Activated B cell treated with CpG ODN at 0.5 μM for 24 hours (primary cell): ENCODE measurements at places on chromosomes 16 and 17. TPM values are rescaled to one million over a fixed set of nuclear protein-coding genes. Genes with fewer than 3 reads are reported as not detected.

HP gene
- not detected in 2 replicates for total RNA-seq

HOXB6 gene
- total RNA-seq, result not detected in 2 replicates

ZNF423 gene
- not detected in 2 replicates for total RNA-seq

DHX40 gene
- 19.1 and 22.6 TPM in 2 replicates for total RNA-seq

NUP85 gene
- 103 and 107 TPM in 2 replicates for total RNA-seq

KIF22 gene
- total RNA-seq, result 33.1 and 40.1 TPM in 2 replicates

PHLPP2 gene
- 9.2 and 10.0 TPM in 2 replicates for total RNA-seq

ABCC11 gene
- total RNA-seq, result not detected in 2 replicates

TMC7 gene
- total RNA-seq, result not detected in 2 replicates

CIBAR2 gene
- not detected in 2 replicates for total RNA-seq

GRCh38 chr16:71870818-71871217, 13.2 kb downstream of the ZNF821 start:
- DNase-seq, result no peak
- peaks cover 7% of the 10 kb centered on the region for H3K4me1 ChIP-seq
- no peak overlapping the region for H3K27ac ChIP-seq
- no peak overlapping the region for H3K4me3 ChIP-seq
- peaks cover 55% of the 10 kb centered on the region for H3K36me3 ChIP-seq

GRCh38 chr17:28929787-28930186, 21.5 kb downstream of the PHF12 start:
- H3K4me1 ChIP-seq, result peaks cover 64% of the 10 kb centered on the region
- no peaks in the 10 kb centered on the region for H3K27me3 ChIP-seq
- peak overlapping the region; percentile 27 for H3K27ac ChIP-seq
- H3K36me3 ChIP-seq, result peaks cover 50% of the 10 kb centered on the region
- H3K4me3 ChIP-seq, result no peak overlapping the region
- no peak for DNase-seq

- H3K27ac ChIP-seq, result no peak overlapping the region
- no peak overlapping the region for H3K4me3 ChIP-seq
- DNase-seq, result no peak
- H3K36me3 ChIP-seq, result no peaks in the 10 kb centered on the region
- peaks cover 5% of the 10 kb centered on the region for H3K4me1 ChIP-seq
Observed at GRCh38 chr16:58652741-58653140, 23.1 kb upstream of the CNOT1 start.

- H3K27me3 ChIP-seq, result peaks cover 8% of the 10 kb centered on the region
- DNase-seq, result no peak
- H3K4me3 ChIP-seq, result no peak overlapping the region
- peak overlapping the region; percentile 19 for H3K27ac ChIP-seq
Observed at GRCh38 chr17:79011451-79012147, 2.0 kb upstream of the CANT1 start.

- H3K4me1 ChIP-seq, result no peaks in the 10 kb centered on the region
- H3K27ac ChIP-seq, result no peak overlapping the region
- no peaks in the 10 kb centered on the region for H3K36me3 ChIP-seq
- H3K4me3 ChIP-seq, result no peak overlapping the region
Observed at GRCh38 chr16:3115003-3115402, 2.6 kb downstream of the ZNF205 start.

- DNase-seq, result no peak
- H3K4me3 ChIP-seq, result no peak overlapping the region
- no peak overlapping the region for H3K27ac ChIP-seq
- H3K36me3 ChIP-seq, result no peaks in the 10 kb centered on the region
- peaks cover 6% of the 10 kb centered on the region for H3K27me3 ChIP-seq
Observed at GRCh38 chr16:24855678-24856077, 9.9 kb downstream of the SLC5A11 start.

DNA sequence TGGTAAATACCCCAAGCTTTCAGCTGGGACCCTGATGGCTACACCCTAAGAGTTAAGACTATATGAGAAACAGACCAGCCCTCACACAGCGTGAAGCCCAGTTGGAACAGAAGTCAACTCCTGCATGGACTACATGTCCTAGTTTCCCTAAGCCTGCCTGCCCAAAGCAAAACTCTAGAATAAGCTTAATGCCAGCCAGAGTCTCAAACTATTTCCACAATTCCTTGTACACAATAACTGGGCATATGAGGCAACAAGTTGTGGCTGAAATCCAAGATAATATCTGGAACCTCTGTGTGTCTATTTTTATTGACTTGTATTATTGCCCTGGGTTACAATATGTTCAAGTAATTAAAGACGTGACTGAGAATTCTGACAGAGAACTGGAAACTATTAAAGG, 19.4 kb downstream of the MYH10 start:
- peaks cover 11% of the 10 kb centered on the region for H3K27me3 ChIP-seq
- H3K4me1 ChIP-seq, result no peaks in the 10 kb centered on the region

- no peaks in the 10 kb centered on the region for H3K27me3 ChIP-seq
- H3K4me1 ChIP-seq, result no peaks in the 10 kb centered on the region
- H3K4me3 ChIP-seq, result no peak overlapping the region
- no peak for DNase-seq
- peaks cover 2% of the 10 kb centered on the region for H3K36me3 ChIP-seq
Observed at GRCh38 chr16:53600126-53600525, 97.1 kb upstream of the AKTIP start.

DNA sequence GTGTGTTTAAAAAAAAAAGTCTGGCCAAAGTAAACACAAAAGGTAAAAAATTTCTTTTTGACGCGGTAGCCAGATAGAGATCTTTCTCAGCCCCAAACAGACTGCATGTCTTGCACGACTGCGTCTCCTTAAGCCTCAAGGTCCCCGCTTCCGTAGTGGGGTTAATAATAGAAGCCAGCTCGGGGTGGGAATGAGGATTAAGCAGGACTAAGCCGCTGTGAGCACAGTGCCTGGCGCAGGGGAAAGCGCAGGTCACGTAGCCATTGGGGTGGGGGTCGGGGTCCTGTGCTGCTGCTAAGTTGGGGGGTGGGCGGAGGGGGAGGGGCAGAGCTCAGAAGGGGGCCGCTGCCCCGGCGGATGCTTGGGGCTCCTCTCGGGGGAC, 521 bp downstream of the GGA2 start:
- H3K36me3 ChIP-seq, result peaks cover 20% of the 10 kb centered on the region
- DNase-seq, result no peak
- peak overlapping the region; percentile 95 for H3K27ac ChIP-seq
- peak overlapping the region; percentile 90 for H3K4me3 ChIP-seq
- H3K4me1 ChIP-seq, result peaks cover 61% of the 10 kb centered on the region

GRCh38 chr16:82935766-82936165, 309.0 kb downstream of the CDH13 start:
- H3K36me3 ChIP-seq, result no peaks in the 10 kb centered on the region
- no peak for DNase-seq
- no peak overlapping the region for H3K4me3 ChIP-seq
- H3K27me3 ChIP-seq, result no peaks in the 10 kb centered on the region
- no peak overlapping the region for H3K27ac ChIP-seq

GRCh38 chr16:59905606-59906005, 1171.5 kb upstream of the GOT2 start:
- H3K36me3 ChIP-seq, result no peaks in the 10 kb centered on the region
- H3K4me3 ChIP-seq, result no peak overlapping the region
- no peak overlapping the region for H3K27ac ChIP-seq
- H3K4me1 ChIP-seq, result no peaks in the 10 kb centered on the region
- no peaks in the 10 kb centered on the region for H3K27me3 ChIP-seq

DNA sequence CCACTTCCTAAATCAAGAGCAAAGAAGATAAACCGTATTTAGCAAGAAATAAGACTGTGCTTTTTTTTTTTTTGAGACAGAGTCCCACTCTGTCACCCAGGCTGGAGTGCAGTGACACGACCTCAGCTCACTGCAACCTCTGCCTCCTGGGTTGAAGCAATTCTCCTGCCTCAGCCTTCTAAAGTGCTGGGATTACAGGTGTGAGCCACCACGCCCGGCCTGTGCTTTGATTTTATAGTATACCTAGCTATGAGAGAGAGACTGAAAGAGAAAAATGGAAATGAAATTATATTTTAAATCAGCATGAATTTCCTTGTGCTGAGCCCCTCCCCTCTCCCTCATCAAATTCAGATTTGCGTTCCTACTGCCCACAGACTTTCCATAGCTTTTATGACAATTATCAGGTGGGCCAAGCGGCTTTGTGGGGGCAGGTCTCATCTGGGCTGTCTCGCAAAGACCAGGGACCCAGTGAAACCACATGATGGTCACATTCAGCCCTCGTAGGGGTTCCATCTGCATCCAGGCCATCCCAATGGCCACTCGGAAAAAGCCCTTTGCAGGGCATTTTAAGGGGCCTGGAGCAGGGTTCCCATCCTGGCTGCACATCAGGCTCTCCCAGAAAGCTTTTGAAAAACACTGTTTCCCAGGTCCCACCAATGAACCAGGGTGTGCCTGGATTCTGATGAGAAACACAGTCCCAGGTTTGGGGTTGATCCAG, 8.5 kb downstream of the CACNG1 start:
- H3K4me1 ChIP-seq, result peaks cover 2% of the 10 kb centered on the region
- H3K27me3 ChIP-seq, result no peaks in the 10 kb centered on the region
- H3K36me3 ChIP-seq, result peaks cover 5% of the 10 kb centered on the region

GRCh38 chr17:32536736-32537643, 50.2 kb downstream of the CDK5R1 start:
- H3K4me1 ChIP-seq, result no peaks in the 10 kb centered on the region
- H3K36me3 ChIP-seq, result no peaks in the 10 kb centered on the region
- H3K4me3 ChIP-seq, result no peak overlapping the region

DNA sequence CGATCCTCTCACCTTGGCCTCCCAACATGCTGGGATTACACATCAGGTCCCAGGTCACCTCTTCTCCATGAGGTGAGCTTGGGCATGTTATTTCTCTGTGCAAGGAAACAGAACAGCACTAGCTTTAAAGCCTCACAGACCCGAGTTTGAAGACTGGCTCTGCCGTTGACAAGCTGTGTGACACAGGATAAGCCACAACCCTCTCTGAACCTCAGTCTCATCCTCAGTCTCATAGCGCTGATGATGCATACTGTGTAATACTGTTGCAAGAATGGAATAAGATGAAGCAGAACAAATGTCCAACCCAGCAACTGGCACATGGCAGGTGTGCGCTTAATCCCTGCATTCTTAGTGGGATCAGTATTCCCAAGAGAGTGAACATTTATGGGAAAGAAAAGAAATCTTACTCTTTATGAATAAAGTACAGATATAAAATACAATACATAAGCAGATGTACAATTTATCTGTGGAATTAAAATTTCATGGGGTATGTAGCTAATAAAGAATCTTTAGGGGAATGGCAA, 43.5 kb downstream of the ABAT start:
- no peaks in the 10 kb centered on the region for H3K4me1 ChIP-seq
- H3K4me3 ChIP-seq, result no peak overlapping the region
- peaks cover 26% of the 10 kb centered on the region for H3K36me3 ChIP-seq
- no peaks in the 10 kb centered on the region for H3K27me3 ChIP-seq
- DNase-seq, result no peak

DNA sequence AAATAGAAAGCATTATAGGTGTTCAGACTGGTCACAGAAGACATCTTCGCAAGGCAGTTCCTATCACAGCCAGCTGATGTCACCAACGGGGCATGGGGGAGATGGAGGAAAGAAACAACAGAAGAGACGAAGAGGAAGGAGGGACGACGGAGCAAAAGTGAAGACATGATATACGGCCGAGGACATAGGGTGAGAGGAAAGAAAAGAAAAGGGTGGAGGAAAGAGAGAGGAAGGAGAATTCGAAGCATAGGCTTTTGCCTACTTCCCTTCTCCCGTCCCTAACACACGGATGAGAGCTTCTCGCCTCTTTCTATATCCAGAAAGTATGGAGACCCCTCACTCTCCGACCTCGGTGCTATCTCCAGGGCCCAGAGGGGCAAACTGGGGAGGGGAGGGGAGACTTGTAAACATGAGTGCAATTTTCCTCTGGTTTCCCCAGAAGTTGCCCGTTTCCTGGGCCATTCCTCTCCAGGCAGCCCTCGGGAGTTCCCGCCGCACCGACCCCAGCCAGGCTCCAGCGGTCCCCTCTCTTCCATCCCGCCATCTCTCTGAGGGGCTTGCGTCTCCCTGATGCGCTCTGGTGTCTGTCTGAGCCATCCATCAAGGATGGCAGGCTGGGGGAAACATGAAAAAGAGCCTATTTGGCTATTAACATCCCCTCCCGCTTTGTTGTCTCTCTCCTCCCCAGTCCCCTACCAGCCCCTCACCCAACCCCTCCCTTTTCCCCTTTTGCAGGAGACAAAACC, 26.0 kb downstream of the COPZ2 start:
- DNase-seq, result no peak
- peaks cover 15% of the 10 kb centered on the region for H3K4me1 ChIP-seq
- H3K4me3 ChIP-seq, result peak overlapping the region; percentile 78
- peaks cover 16% of the 10 kb centered on the region for H3K27me3 ChIP-seq
- no peaks in the 10 kb centered on the region for H3K36me3 ChIP-seq

DNA sequence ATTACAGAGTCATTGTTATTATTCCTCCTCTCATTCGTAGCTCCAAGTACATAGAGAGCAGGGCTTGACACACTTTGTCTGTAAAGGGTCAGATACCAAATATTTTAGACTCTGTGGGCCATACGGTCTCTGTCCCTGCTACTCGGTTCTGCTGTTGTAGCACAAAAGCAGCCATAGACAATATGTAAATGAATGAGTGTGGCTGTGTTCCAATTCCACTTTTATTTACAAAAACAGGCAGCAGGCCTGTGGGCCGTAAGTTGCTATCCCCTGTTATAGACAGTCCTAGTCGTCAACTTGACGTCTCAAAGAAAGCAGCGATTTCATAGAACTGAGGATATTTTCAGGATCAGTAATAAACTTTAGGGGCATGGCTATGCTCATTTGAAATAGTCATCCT, 161.6 kb downstream of the MSI2 start:
- H3K27ac ChIP-seq, result no peak overlapping the region
- DNase-seq, result no peak
- H3K4me3 ChIP-seq, result no peak overlapping the region
- peaks cover 7% of the 10 kb centered on the region for H3K36me3 ChIP-seq

- no peaks in the 10 kb centered on the region for H3K4me1 ChIP-seq
- H3K27ac ChIP-seq, result no peak overlapping the region
- DNase-seq, result no peak
Observed at GRCh38 chr16:86059253-86060171, 160.6 kb downstream of the IRF8 start.

DNA sequence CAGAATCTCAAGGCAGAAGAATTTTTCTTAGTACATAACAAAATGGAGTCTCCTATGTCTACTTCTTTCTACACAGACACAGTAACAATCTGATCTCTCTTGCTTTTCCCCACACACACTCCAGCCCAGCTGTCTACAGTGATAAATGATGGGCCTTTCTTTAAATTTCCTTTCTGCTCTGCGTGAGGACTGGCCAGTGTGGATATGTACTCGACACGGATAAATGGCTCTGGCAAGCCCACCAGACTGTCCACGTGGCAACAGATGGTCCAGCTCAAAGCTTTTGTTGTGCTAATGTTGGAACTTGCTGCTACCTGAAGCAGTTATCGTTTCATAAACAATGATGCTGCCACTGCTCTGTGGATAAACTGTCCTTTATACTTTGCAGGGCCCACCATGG, 410.7 kb downstream of the TMEM114 start:
- H3K27me3 ChIP-seq, result no peaks in the 10 kb centered on the region
- no peak for DNase-seq
- H3K27ac ChIP-seq, result no peak overlapping the region
- H3K36me3 ChIP-seq, result no peaks in the 10 kb centered on the region
